ENCODE measurements at places on chromosomes 4 and X.

DNA sequence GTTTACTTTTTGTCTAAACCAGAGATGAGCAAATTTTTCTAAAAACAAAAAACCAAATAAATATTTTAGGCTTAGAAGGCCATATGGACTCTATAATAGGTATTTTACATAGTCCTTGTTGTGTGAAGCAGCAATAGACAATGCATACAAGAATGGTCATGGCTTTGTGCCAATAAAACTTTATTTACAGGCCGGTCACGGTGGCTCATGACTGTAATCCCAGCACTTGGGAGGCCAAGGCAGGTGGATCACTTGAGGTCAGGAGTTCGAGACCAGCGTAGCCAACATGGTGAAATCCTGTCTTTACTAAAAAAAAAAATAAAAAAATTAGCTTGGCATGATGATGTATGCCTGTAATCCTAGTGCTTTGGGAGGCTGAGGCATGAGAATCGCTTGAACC is 227.6 kb downstream of the CBR4 start:
- DNase-seq: no peak

GRCh38 chr4:152734699-152735050 is 44.9 kb downstream of the TIGD4 start:
- peak; percentile 9 for DNase-seq

GRCh38 chr4:46649390-46649789 is 259.5 kb upstream of the GABRA2 start:
- DNase-seq: no peak

- no peak for DNase-seq
Observed at GRCh38 chrX:39502486-39502885, 595.3 kb downstream of the BCOR start.

DNA sequence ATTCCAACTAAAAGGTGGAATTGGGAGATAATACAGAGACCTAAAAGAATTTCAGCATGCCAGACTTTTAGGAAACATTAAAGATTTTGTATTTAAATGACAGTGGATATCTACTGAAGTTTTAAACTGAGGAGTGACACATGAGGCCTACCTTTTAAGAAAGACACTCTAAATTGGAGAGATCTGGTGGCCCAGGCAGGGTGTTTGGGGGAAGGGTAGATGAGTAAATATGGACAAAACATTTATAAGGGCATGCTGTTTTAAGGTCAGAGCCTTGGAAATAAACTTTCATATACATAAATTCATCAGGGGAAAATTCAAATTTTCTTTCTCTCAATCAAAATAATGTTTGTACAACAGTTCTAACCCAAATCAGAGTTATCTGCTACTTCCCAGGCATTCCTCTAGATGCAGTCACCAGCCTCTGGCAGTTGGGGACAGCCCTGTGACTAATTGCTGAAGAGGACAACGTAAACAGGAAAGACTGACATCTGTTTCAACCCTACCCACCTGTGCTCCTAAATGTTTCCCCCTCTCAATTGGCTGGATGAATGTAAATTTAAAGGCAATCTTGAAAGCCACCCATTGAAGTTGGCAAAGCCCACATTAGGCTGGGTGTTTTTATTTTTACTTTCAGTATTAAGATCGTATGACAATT is 1646.9 kb upstream of the ADGRL3 start:
- DNase-seq: peak; percentile 85

DNA sequence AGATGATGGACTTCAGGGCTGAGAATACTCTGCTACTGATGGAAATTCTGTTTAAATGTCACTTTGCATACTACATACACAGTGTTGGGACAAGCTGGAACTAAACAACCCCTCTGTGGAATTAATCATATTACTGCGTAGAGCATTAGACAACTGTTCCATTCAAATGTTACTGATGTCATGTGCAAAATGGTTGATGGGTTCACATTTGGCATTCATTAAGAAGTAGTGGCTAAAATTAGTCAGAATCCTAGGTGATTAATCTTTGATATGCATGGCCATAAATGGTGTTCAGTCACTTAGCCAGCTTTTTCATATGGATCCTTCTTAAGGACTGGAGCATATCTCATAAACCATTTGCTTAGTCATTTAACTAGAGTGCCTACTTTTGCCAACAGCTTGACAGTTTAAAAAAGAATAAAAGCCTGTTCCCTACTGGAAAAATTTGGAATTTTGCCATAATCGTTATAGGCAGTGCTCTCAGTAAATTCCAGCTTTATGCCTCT is 105.2 kb downstream of the RNF150 start:
- DNase-seq: no peak

DNA sequence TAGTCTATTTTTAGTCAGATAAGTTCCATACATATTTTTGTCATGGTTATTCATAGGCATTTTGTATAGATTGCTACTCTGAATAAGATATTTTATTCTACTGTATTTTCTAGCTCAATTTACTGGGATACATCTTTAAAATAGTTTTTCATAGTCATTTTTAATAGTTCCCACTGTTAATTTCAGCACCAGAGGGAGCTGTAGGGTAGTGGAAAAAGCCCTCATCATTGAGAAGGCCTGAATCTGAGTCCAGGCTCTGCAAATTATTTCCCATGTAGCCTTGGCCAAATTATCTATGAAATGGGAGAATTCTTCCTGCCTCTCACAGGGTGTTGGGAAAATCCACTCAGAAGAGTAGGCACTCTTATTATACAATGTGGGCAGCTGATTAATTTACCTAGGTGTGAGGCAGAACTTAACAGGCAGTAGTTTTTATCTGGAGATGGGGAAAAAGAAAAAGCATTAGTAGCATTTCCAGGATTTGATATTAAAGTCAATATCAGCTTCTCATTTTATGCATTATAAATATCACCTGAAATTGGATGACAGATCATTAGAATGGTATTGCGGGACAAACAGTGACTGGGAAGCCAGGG is 102.9 kb upstream of the PAQR3 start:
- peak; percentile 58 for DNase-seq

- no peak for DNase-seq
Observed at GRCh38 chr4:79296768-79297428, 29.0 kb downstream of the NAA11 start.

- DNase-seq: no peak
Observed at GRCh38 chr4:124806403-124806802, 93.9 kb upstream of the ANKRD50 start.

DNA sequence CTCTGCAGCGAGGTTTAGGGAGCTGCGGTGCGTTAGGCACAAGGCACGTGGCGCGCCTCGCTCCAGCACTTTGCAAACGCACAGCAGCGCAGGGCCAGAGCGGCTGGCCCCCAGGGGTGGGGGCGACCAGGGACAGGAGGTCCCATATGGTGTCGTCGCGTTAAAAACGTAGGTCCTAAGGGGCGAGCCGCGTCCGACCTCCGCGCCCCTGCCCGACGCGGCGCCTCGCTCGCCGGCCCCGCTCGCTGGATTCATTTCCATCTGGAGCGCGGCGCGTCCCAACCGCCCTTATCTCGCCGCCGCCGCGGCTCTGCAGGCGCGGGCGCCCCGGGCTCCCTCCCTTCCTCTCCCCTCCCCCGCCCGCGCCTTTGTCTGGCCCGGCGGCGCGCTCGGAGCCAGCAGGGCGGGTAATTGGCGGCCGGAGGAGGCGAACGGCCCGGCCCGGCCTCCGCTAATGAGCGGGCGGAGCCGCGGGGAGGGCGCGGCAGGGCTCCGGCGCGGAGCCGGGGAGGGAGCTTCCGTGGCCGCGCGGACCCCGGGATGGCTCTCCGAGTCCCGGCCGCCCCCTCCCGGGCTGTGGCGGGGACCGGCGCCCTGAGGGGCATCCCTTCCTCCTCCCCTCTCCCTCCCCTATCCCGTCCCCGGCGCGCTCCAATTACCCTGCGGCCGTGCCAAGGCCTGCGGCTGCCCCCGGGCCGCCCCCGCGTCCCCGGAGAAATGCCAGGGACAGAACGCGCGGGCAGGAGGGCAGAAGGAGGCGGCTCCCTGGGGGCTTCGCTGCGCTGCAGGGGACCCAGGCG is 409.0 kb downstream of the BCOR start:
- peak; percentile 42 for DNase-seq

GRCh38 chr4:43485196-43485595 is 592.7 kb downstream of the GRXCR1 start:
- no peak for DNase-seq

GRCh38 chr4:174826660-174827059 is 2.4 kb downstream of the GLRA3 start:
- DNase-seq: no peak

DNA sequence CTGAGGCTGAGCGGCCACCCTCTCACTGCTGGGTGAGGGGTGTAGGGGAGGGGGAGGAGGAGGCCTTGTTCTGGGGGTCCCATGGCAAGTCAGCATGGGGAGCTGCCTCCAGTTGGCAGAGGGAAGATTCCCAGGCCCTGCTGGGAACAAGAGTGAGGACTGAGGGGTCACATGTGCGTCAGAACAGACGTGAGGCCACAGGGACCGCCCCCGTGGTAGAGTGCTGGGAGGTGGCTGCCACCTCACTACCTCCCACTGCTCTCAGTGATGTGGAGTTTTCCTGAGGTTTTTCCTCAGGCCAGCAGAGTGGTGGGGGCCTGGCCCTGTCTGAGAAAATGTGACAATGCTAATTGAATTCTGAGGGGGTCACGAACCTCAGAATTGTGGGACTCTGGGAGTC is 568 bp downstream of the MAGEC1 start:
- DNase-seq: no peak

DNA sequence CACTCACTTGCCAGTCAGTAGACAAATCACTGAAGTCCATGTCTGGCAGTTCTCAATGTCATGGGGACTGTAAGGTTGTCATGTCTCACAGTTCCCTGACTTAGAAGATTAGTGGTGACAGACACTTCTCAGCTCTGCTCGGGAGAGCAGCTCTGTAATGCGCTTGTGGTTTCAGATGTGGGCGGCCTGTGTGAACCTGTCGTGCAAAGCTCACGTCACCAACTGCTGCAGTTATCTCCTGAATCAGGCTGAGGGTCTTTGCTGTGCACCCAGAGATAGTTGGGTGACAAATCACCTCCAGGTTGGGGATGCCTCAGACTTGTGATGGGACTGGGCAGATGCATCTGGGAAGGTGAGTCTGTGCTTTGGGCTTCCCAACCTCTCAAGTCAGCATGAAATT is at the start of gene IL9R:
IL9R (plus strand) TSS at position 261 of the 400 bp plus-strand sequence; CDS start at position 325, 64 bp downstream.
- DNase-seq: peak; percentile 90

GRCh38 chr4:1207603-1208265 is 35.4 kb upstream of the SPON2 start:
- DNase-seq: no peak

GRCh38 chr4:126772662-126773061 is 860.1 kb upstream of the INTU start:
- DNase-seq: no peak

GRCh38 chrX:52271206-52271605 is 86.5 kb downstream of the MAGED4 start:
- DNase-seq: peak; percentile 47

DNA sequence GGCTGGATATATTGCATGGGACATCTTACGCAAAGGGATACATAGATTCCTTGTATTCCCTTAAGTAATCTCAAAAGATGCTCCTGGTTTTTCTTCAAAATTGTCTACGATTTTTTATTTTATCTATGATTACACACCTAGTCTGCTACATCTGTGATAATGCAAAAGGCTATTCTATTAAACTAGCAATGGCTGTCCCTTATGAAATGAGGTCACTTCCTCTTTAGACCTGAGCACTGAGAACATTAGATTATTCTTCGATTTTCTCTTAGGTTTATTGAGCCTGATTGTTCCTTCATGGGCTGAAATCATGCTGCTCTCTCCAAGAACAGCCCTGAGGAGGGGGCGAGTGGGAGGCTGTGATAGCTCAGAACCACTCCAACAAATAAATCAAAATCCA is 126.8 kb upstream of the ENPP6 start:
- no peak for DNase-seq

DNA sequence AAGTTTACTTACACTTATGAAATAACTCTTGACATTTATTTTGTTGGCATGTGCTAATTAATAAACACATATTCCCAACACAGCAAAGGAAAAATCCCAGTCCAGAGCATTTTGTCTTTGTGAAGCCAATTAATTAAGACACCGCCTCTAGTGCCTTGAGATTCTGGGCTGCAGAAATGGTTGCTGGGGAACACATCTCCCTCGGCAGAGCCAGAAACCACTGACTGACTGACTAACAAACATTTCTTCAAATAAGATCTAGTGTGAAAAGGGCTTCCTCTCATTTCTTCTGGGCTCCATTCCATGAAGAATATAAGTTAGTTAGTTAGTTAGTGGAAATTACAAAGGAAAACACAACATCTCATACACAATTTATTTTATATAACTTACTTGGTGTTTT is 28.4 kb upstream of the NAP1L5 start:
- DNase-seq: no peak

DNA sequence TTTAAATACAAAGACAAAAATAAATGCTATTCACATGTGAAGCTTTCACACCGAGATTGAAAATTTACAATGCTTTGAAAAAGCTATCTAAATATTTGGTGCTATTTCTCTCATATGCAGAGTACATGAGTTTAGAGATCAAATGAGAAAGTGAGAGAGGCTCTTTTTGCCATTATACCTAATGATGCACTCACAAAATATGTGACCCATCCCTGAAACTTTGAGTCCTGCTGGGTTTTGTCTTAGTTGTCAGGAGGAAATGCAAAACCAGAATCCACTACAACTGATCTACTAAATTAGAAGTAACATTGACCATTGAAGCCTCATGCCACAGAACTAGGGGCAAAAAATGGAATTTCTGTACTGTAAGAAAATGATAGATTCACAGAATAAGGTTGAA is 251.7 kb downstream of the MAPK10 start:
- no peak for DNase-seq

DNA sequence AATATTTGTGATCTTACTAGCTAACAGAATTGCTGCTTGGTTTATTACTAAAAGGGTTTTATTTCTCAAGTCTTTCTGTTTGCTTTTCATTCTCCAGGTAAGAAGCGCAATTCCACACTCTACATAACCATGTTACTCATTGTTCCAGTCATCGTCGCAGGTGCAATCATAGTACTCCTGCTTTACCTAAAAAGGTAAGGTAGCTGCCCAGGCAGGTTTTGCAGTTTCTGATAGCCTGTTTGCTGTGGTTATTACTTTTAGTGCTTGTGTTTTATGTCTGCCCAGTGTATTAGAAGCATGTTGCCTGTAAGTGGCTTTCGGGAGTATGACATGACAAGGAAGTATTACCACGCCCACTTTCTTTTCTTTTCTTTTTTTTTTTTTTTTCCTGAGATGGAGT is 46.4 kb downstream of the IL13RA1 start:
- no peak for DNase-seq

- peak; percentile 86 for DNase-seq
Observed at GRCh38 chrX:12890467-12890866, 16.0 kb upstream of the TLR8 start.

DNA sequence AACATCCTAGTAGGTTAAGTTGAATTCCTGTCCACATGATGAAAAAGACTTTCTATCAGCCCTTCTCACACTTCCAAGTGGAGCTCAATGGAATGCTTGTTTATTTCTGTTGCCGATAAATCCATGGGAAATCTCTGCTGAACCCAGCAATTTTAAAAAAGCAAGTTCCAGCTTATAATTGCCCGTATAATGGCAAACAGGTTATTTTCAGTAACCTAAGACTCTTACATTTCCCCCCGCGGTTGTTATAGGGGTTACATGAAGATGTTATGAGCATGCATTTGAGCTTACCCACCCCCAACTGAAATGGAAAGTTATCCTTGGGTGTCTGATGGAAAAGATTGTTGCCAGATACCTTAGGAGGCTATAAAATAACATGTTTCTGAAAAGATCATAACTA is 136.2 kb downstream of the PALLD start:
- DNase-seq: no peak

All from common myeloid progenitor, CD34-positive (primary cell).